ENCODE measurements at places on chromosomes 6 and 20. TPM values are rescaled to one million over a fixed set of nuclear protein-coding genes. Genes with fewer than 3 reads are reported as not detected.

DNA sequence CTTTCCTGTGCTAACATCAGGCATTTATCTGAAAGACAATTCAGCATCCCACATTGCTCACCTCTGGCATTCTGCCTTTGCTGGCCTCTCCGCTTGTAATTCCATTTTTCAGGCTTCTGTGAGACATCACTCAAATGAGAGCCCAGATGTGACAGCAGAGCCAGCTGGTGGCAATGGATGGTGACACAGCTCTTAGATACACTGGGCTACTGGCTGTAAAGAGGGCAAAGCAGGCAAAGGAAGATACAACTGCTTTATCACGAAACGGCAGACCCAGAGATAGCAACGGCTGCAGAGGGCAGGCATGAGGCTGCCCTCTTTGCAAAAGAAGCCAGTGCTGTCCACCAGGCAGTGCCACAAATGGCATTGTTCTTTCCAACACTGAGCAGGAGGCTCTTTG lies 329.8 kb downstream of the KIF16B start:
- DNase-seq: no peak

DNA sequence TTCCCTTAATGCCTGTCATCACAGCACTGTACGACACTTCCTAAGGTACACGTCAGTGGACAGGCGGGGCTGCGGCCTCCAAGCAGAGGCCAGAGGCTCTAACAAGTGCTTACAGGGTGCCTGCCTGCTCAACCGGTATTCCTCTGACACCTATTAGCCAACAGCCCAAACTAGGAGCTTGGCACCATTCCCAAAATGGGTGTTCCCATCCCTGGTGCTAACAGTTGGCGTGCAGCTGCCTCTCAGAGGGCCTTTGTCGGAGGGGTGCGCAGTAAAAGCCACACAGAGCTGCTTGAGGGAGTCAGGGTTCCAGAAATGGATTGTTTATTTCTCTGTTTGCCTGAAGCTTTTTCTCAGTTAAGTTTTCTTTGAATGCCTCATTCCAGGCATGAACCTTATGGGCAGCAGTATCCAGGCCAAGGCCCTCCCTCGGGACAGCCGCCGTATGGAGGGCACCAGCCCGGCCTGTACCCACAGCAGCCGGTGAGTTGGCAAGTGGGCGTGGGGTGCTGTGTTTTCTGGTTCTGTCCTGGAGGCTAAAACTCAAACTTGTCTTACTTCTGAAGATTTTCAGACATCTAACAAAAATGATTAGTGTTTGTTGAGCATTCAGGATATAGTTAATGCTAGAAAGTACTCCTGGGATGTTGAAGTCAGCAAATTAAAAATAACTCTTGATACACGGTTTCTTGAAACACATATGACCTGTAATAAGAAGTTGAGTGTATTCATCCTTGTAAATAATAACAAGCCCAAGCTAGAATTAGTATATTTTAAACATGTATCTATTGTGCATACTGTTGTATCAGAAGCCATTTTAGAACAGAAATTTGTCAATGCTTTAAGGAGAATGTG lies 124.7 kb downstream of the TMEM242 start:
- peak; percentile 59 for DNase-seq

DNA sequence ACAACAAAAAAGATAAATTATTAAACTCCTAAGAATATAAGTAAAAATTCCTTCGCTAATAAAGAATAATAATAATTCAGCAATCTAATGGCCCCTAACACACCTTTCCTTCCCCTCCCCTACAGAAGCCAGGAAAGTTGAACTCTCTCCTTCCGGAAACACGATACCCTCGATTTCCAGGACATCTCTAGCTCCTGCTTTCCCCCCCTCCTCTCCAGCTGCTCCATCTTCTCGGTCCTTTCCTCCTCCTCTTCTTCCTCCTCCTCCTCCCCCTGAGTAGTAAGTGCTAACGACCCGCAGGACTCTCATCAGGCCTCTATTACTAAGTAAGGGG lies 603 bp downstream of the TASP1 start:
- no peak for DNase-seq

GRCh38 chr6:21022343-21023107 lies 488.3 kb downstream of the CDKAL1 start:
- DNase-seq: no peak

- DNase-seq: peak; percentile 79
These were observed 30.6 kb downstream of the COL11A2 start for GRCh38 chr6:33161354-33162331.

- DNase-seq: peak; percentile 15
These were observed 7.9 kb upstream of the GMNN start for GRCh38 chr6:24766680-24767462.

DNA sequence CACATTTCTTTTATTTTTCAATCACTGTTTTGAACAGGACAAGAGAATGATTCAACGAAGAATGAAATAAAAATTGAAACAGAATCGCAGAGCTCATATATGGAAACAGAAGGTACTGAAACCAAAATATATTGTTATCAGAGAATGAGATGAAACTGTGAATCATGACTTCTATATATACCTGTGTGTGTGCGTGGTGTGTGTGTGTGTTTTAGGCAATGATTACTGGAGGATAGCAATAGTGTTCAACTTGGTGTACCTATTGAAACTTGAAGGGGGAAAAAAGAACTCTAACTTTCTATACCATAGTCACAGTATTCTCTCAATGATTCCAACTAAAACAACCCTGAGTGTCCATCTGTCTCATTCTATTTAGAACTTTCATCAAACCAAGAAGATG lies 586.6 kb downstream of the KIF16B start:
- DNase-seq: no peak

DNA sequence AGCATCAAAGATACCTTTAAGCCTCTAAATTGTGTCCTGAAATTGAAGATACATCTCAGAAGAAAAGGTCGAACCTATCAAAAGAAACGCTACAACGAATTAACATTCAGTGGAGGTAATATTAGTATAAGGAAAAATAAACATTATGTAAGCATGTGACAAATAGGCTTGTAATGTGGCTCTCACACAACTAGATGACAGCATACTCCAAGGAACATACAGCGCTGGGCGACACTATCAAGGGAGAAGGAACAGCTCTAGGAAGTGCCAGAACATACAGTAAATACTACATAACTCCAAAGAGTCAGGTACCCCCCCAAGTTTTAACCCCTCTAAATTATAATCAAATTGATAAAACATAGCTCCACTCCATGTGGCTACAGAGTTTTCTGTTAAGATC lies 103.5 kb downstream of the LAMP5 start:
- peak; percentile 87 for DNase-seq

- DNase-seq: no peak
These were observed 128.3 kb upstream of the TBX18 start for GRCh38 chr6:84892671-84893070.

The SLC17A9 gene
- total RNA-seq: 0.69 TPM

The SPDEF gene
- 0.20 TPM for total RNA-seq

The PTCHD4 gene
- total RNA-seq: 11.7 TPM

The TCP11 gene
- total RNA-seq: 2.0 TPM

The GSTA2 gene
- total RNA-seq: not detected

The PRRT1 gene
- total RNA-seq: 0.89 TPM

All from spinal cord (tissue), 10 donors.